ENCODE measurements at places on chromosomes 13 and 19.

GRCh38 chr19:32988724-32989123 is 16.7 kb downstream of the FAAP24 start:
- no peak overlapping the region for H3K4me3 ChIP-seq
- DNase-seq, result no peak
- H3K36me3 ChIP-seq, result no peaks in the 10 kb centered on the region
- H3K27ac ChIP-seq, result no peak overlapping the region

DNA sequence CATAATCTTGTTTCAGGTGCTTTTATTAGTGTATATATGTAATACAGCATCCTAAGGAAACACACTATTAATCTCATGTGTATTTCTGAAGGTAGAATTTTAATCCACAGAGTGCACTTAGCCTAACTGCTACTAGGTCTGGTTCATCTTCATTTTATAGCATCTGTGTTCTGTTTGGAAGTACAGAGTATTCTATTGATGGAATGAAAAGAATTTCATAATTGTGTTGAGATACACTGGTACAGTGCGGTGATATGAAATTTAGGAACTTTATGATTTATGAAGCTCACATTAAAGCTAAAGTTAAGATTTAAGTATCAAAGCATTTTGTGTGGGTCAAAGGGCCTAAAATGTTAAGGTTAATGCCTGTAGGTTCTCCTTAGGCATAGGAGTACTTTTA is 6.0 kb downstream of the PCDH17 start:
- DNase-seq, result no peak
- H3K4me3 ChIP-seq, result no peak overlapping the region
- peaks cover 13% of the 10 kb centered on the region for H3K27me3 ChIP-seq
- peaks cover 15% of the 10 kb centered on the region for H3K4me1 ChIP-seq

DNA sequence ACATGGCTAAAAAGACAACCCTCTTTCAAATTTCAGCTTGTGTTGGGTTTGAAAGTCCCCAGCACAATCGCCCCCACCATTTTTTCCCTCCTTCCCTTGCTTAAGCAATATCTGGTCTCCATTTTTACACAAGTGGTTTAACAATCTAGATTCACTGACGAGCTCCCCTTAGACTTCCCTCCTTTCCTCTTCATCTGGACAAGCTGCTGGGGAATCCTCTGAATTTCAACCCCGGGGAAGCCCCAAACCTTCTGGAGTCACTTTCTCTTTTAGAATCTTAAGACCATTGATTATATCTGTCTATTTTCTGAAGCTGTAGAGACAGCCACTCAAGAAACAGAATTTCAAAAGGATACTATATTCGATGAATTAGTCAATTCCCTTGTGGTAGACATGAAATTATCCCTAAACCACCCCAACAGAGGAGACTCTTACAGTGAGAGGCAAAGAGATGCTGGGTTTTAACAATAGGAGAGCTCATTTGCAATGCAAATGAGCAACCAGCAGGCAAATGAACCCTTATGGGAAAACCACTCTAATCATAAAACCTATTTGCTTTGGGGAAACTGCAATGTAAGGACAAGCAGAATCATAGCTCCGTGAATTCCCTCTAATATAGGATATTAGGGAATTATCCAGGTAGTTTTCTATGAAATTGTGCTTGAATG is 78.9 kb downstream of the TEX26 start:
- H3K4me1 ChIP-seq, result no peaks in the 10 kb centered on the region
- H3K27me3 ChIP-seq, result no peaks in the 10 kb centered on the region
- DNase-seq, result no peak
- H3K36me3 ChIP-seq, result no peaks in the 10 kb centered on the region
- no peak overlapping the region for H3K27ac ChIP-seq

DNA sequence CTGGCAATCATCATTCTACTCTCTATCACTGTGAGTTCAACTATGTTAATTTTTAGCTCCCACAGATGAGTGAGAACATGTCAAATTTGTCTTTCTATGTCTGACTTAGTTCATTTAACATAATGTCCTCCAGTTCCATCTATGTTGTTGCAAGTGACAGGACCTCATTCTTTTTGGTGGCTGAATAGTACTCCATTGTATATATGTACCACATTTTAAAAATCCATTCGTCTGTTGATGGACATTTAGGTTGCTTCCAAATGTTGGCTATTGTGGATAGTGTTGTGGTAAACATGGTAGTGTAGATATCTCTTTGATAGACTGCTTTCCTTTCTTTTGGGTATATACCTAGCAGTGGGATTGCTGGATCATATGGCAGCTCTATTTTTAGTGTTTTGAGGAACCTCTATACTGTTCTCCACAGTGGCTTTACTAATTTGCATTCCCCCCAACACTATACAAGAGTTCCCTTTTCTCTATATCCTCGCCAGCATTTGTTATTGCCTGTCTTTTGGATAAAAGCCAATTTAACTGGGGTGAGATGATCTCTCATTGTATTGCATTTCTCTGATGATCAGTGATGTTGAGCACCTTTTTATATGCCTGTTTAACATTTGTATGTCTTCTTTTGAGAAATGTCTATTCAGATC is 124.1 kb downstream of the PCCA start:
- H3K27ac ChIP-seq, result no peak overlapping the region
- no peaks in the 10 kb centered on the region for H3K27me3 ChIP-seq

All from CD4-positive, alpha-beta T cell (primary cell).